ENCODE measurements at places on chromosomes 5 and 9.

DNA sequence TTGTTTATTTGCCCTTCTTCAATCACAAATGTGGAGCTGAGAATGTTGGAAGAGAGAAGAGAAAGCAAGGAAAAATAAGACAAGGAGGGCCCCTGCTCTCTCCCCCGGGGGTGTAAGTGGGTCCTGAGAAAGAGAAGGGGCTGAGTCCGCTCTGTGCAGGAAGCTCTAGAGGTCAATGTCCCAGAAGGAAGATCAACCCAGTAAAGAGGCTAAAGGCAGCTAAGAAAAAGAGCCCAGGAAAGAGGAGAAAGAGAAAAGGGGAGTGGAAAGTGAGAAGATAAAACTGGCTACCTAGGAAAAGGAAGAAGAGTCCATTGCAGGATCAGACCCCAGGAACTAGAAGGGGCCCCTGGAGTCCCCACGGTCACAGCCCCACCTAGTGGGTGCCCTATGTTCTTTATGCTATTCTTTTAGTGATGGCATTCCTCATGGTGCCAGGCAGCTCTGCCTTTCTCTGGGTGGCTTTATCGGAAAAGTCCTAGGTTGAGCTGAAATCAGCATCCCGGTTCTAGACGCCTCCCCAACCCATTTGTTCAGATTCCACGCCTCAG lies 583.4 kb downstream of the ACTL7B start:
- no peak for DNase-seq

DNA sequence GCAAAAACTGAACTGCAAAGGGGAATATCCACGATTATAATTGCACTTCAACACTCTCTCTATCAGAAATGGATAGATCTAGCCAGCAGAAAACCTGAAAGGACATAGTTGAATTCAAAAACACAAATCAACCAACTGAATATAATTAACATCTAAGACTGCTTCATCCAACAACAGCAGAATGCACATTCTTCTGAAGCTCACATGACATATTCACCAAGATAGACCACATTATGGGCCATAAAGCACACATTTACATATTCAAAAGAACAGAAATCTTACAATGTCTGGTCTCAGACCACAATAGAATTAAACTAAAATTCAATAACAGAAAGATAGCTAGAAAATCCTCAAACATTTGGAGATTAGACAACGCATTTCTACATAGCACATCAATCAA lies 118.3 kb downstream of the FBXO4 start:
- DNase-seq: no peak

DNA sequence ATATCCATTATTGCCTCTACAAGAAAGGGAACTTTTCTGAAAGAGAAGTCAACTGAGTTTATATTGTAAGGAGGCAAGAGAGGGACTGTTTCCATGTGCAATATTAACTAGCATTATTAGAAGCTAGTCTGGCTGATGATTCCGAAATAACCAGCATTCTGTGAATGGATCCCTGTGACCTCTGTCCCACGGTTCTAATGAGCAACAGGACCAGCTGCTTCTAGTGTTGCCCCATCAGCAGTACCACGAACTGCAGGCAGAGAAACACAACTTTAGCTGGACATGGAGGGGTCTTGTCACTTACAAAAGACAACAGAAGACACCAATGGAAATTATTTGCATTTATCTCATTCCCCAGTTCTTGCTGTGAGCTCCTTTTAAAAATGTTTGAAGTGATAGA lies 95.4 kb downstream of the MUSK start:
- DNase-seq: no peak

- DNase-seq: no peak
Observed at GRCh38 chr9:104911032-104911607, 16.8 kb downstream of the ABCA1 start.

- no peak for DNase-seq
Observed at GRCh38 chr9:127778280-127779135, at the start of gene SH2D3C. TSS of gene SH2D3C (minus strand) at chr9:127778666. CDS start at chr9:127778627, 39 bp downstream.

DNA sequence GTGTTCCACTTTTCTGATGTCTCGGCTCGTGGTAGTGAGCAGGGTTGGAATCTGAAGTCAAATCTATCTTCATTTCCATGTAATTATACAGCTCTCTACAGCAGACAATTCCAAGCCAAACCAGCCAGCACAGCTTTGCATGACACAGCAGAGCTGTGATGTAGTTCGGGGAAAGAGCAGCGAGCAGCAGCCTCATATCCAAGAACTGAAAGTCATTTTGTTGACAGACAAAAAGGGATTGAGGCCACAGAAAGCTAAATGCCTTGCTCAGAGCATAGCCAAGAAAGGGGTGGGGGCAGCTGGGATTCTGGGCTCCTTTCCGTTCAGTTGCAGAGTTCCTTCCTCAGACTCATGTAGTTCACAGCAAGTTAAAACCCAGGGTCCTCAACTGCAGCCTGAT lies 32.1 kb downstream of the LCP2 start:
- no peak for DNase-seq

GRCh38 chr9:16152276-16153101 lies 599.6 kb downstream of the CCDC171 start:
- DNase-seq: no peak

DNA sequence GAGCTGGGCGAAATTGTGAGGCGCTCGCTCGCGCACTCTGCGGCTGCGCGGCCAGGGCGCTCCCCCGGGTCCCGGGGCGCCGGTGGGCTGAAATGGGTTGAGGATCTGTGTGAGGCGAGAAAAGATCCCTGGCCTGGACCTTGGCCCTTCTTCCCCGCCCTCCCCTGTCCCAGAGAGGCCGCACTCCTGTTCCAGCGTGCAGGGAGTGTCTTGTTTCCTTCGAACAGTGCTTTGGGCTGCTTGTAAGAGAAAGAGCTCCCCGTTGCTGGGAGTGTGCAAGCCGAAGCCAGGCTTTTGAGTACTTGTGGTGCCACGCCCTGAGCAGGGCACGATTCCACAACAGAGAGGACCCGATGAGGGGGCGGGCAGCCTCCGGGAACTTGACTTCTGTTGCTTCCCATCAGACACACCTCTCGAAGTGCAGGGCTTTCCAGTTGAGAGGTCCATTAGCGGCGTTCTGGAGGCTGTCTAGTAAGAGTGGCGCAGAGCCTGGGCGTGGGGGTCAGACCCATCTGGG lies 535 bp downstream of the DOLPP1 start:
- no peak for DNase-seq

- no peak for DNase-seq
Observed at GRCh38 chr9:102273952-102274351, 535.5 kb upstream of the GRIN3A start.

GRCh38 chr9:124886461-124886860 lies 24.5 kb downstream of the ARPC5L start:
- no peak for DNase-seq

GRCh38 chr5:2166979-2167377 lies 284.3 kb upstream of the IRX4 start:
- DNase-seq: no peak

GRCh38 chr9:80934095-80934494 lies 755.3 kb downstream of the TLE1 start:
- no peak for DNase-seq

DNA sequence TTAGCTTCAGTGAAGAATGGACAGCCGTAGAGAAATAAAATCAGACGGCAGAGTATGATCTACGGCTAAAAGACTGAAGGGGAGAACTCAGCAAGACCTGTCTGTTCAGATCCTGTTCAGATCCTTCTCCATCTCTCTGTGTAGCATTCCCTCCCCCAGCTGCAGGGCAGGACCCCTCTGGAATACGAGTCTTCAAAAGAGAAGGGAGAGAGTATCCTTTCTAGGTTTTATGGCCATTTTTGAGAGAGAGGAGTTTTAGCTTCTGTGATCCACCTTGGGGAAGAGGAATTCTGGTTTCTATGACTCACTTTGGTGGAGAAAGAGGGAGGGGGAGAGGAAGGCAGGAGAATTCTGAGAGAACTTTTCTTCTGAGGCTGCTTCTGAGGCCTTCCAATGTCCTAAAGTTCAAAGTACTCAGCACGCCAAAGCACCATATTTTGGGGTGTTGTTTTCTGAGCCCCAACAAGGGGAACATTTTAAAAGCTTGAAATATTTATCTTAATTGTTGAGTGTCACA lies 194.4 kb upstream of the TLE4 start:
- DNase-seq: no peak

GRCh38 chr9:86794391-86795046 lies 152.8 kb downstream of the GAS1 start:
- no peak for DNase-seq

DNA sequence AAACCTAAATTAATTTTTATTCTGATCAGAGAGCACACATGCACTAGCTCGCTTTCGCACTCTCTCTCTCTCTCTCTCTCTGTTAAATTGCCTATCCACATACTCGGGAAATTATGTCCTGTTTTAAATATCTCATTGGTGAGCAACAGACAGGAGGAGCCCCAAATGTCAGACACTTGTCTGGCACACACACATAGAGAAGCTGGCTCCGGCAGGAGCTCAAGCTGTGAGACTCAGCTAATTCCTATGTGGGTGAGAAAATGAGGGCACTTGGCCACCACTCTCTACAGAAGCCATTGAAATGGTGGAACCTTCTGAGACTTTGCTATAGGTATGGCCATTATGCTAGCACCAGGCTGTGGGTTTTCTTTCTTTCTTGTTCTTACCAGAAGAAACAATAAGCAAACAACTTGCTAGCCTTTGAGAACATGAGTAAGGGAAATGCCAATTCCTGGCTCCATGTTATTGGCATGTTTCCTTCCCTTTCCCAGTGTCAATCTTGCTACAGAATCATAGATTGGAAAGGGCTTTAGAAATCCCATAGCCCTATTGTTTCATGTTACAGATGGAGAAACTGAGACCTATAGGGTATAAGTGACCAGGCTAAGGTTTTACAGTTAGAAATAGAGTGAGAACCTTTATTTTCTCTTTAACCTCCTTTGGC lies 9.0 kb downstream of the RFX3 start:
- DNase-seq: no peak

GRCh38 chr9:75974016-75974766 lies 83.7 kb downstream of the PCSK5 start:
- no peak for DNase-seq

DNA sequence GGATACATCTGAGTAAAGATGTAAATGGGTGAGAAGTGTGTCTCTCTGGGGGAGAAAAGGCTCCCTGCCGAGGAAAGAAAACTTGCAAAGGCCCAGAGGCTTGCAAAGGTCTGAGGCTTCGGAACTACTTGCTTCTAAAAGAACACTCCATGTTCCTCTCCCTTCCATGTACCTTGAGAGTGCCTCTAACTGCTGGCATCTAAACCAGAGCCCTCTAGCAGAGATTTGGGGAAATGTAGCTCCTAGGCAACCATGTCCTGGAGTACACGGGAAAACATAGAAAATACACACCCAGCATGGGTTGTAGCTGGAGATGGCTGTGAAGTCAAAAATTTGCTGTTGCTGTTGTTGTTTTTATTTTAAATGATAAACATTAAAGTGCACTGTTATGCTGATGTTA lies 151.6 kb downstream of the SYK start:
- DNase-seq: no peak

- DNase-seq: no peak
Observed at GRCh38 chr9:105841562-105841961, 147.2 kb downstream of the TMEM38B start.

DNA sequence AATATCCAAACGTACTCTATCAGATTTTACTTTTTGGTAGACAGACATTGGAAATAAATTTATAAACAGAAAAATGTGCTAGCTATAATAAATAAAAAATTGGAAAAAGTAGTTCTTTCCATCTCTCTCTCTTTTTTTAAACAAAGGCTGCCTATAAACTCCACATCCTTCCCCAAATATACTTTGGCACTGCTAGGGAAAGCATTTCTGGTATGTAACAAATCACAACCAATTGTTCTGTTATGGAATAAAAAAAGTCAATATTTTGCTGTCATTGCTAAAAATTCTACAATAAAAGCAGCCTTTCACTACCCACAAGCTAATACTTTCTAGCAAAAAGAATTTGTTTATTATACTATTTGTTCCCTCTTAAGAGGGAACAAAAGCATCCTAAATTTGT lies 169.2 kb upstream of the TARS1 start:
- DNase-seq: no peak

GRCh38 chr9:122340161-122340560 lies 30.7 kb upstream of the PTGS1 start:
- DNase-seq: no peak

GRCh38 chr9:22098643-22099332 lies 89.7 kb upstream of the CDKN2B start:
- no peak for DNase-seq

- no peak for DNase-seq
Observed at GRCh38 chr5:133285583-133286021, 233.8 kb downstream of the HSPA4 start.

DNA sequence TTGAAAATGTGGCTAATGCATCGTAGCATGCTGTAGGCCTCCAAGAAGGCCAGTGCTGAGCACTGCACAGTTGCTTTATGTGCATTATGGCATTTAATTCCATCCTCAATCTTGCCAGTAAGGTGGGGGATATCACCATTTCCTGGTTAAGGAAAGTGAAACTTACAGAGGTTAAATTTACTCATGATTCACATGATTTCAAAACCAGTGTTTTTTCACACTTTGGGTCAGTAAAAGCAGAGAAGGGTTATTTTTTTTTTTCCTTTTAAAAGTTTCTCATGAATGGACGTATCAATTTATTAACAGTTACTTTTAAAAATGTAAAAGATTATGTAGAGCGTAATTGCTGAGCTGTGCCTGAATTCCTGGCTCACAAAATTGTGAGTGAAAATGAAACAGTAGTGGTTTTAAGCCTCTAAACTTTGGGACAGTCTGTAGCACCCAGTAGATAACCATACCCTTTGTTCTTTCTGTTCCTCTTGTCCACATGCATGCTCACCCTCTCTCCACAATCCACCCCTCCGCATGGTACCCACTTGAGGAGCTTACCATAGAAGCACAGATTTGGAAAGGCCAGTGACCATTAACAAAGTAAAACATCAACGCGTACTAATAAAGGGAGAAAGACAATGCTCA lies 21.2 kb downstream of the MAST4 start:
- no peak for DNase-seq

- no peak for DNase-seq
Observed at GRCh38 chr9:93569621-93570174, 6.7 kb upstream of the PHF2 start.

DNA sequence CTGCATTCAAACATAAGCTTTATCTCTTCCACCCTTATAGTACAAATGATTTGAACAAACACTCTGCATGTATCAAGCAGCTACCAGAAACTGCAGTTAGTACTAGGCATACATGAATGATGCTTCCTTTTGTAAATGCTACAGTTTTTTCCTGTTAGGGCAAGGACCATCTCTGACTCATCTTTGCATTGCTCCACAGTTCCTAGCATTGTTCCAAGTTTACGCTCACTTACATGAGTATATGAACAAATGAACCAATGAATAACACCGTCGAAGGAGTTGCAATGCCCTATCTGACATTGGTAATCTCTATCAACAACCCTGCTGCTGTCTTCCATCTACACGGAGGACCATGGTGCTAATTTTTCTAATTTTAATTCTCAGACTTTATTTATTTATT lies 2.1 kb upstream of the ALDH7A1 start:
- DNase-seq: no peak

GRCh38 chr5:65970481-65971367 lies 44.3 kb downstream of the ERBIN start:
- DNase-seq: no peak

- no peak for DNase-seq
Observed at GRCh38 chr9:1152171-1152570, 102.0 kb downstream of the DMRT2 start.

GRCh38 chr9:126671381-126671831 lies 57.7 kb downstream of the LMX1B start:
- DNase-seq: no peak
